ENCODE measurements at places on chromosomes 1 and 21. TPM values are rescaled to one million over a fixed set of nuclear protein-coding genes. Genes with fewer than 3 reads are reported as not detected.
A peak's percentile ranks its signal among the peaks of the same experiment; 100 is the strongest.

DNA sequence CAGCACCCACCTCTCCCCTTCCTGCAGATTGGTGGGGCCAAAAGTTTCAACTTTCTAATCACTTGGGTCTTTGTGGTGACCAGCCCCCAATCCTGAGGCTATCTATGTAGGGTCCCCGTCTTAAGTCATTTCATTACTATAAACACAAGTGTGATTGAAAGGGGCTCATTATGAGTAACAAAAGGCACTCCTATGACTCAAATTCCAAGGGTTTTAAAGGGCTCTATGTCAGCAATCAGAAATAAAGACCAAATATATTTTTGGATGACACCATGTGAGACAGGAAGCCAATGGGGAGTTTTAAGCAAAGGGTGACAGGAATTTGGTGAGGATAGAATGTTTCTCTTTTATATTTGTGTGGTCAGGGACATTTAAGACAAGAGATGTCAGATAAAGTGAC, 6.2 kb downstream of the ERO1B start:
- H3K4me1 ChIP-seq: peaks cover under 1% of the 10 kb centered on the region
- H3K36me3 ChIP-seq: no peaks in the 10 kb centered on the region
- no peak overlapping the region for H3K4me3 ChIP-seq
- no peak overlapping the region for H3K27ac ChIP-seq

GRCh38 chr1:20725189-20726117, 7.0 kb downstream of the SH2D5 start:
- H3K36me3 ChIP-seq: no peaks in the 10 kb centered on the region
- H3K4me1 ChIP-seq: no peaks in the 10 kb centered on the region
- H3K27ac ChIP-seq: no peak overlapping the region
- no peaks in the 10 kb centered on the region for H3K27me3 ChIP-seq

GRCh38 chr1:96660503-96660902, 61.1 kb upstream of the PTBP2 start:
- no peak overlapping the region for H3K27ac ChIP-seq
- no peaks in the 10 kb centered on the region for H3K4me1 ChIP-seq
- H3K4me3 ChIP-seq: no peak overlapping the region
- DNase-seq: no peak
- H3K27me3 ChIP-seq: no peaks in the 10 kb centered on the region

DNA sequence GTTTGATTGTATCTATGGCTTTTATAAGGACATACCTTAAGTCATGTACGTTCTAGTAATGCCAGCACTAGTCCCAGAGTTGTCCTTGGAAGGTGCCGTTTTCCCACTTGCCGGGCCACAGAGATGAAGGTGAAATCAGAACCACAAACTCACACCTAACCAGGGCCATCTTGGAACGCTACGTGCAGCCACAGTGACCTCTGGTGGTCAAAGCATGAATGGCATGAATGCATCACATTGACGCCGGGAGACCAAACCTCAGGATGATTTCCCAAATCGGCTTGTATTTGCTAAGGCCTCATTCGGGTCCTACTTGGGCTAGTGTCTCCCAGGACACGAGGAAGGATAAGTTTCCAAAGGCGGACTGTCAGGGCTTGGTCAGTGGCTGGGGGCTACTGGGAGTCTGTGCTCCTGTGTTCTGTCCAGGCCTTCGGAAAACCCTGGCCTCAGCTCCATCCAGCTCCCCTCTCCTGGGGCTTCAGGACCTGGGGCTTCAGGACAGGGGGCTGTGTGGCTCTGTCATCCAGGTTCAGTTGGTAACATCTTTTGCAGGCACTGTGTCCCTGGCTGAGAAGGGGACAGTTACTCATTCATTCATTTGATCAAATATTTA, 260.5 kb downstream of the PRDM2 start:
- H3K27me3 ChIP-seq: no peaks in the 10 kb centered on the region
- H3K27ac ChIP-seq: no peak overlapping the region
- H3K36me3 ChIP-seq: no peaks in the 10 kb centered on the region
- no peak overlapping the region for H3K4me3 ChIP-seq
- no peaks in the 10 kb centered on the region for H3K4me1 ChIP-seq

- no peak overlapping the region for H3K4me3 ChIP-seq
- H3K4me1 ChIP-seq: peaks cover 4% of the 10 kb centered on the region
- no peak for DNase-seq
- H3K27ac ChIP-seq: no peak overlapping the region
Observed at GRCh38 chr1:17109892-17110554, 9.2 kb downstream of the PADI2 start.

- H3K27ac ChIP-seq: no peak overlapping the region
- no peaks in the 10 kb centered on the region for H3K36me3 ChIP-seq
- H3K27me3 ChIP-seq: no peaks in the 10 kb centered on the region
- no peaks in the 10 kb centered on the region for H3K4me1 ChIP-seq
- no peak for DNase-seq
- no peak overlapping the region for H3K4me3 ChIP-seq
Observed at GRCh38 chr21:38709876-38710275, 95.9 kb upstream of the ETS2 start.

- H3K27me3 ChIP-seq: no peaks in the 10 kb centered on the region
- H3K4me1 ChIP-seq: peaks cover 17% of the 10 kb centered on the region
- DNase-seq: no peak
- H3K36me3 ChIP-seq: no peaks in the 10 kb centered on the region
- no peak overlapping the region for H3K27ac ChIP-seq
Observed at GRCh38 chr1:114270718-114271117, 117.0 kb upstream of the SYT6 start.

- peaks cover 5% of the 10 kb centered on the region for H3K4me1 ChIP-seq
- no peak for DNase-seq
- no peaks in the 10 kb centered on the region for H3K36me3 ChIP-seq
- H3K27ac ChIP-seq: no peak overlapping the region
Observed at GRCh38 chr1:50416150-50416527, 7.1 kb downstream of the DMRTA2 start.

- H3K27me3 ChIP-seq: no peaks in the 10 kb centered on the region
- peak overlapping the region; percentile 65 for H3K4me3 ChIP-seq
- H3K36me3 ChIP-seq: no peaks in the 10 kb centered on the region
- H3K27ac ChIP-seq: no peak overlapping the region
Observed at GRCh38 chr1:31064111-31064717, 1.3 kb downstream of the PUM1 start.

GRCh38 chr21:42453224-42453985, 42.6 kb downstream of the RSPH1 start:
- H3K27me3 ChIP-seq: no peaks in the 10 kb centered on the region
- no peak overlapping the region for H3K4me3 ChIP-seq
- no peak for DNase-seq
- no peaks in the 10 kb centered on the region for H3K36me3 ChIP-seq

DNA sequence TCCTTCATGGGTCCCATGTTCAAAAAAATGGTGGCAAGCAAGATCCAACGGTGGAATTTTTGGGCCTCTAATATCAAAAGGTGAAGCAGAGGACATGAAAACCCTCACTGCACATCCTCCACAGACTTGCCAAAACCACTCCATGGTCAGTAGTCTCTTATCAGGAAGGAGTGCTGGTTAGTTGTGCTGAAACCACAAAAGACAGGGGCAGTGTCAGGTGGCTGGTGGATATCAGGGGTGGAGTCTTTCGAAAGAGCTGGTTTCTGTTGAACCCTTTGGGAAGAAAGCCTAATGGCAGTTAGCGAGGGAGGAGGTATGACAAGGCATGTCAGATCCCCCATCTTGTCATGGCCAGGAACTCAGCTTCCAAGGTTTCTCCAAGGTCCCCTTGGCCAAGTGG, 395.9 kb upstream of the CAMK1G start:
- H3K27me3 ChIP-seq: no peaks in the 10 kb centered on the region
- no peaks in the 10 kb centered on the region for H3K36me3 ChIP-seq
- no peaks in the 10 kb centered on the region for H3K4me1 ChIP-seq
- no peak overlapping the region for H3K4me3 ChIP-seq

DNA sequence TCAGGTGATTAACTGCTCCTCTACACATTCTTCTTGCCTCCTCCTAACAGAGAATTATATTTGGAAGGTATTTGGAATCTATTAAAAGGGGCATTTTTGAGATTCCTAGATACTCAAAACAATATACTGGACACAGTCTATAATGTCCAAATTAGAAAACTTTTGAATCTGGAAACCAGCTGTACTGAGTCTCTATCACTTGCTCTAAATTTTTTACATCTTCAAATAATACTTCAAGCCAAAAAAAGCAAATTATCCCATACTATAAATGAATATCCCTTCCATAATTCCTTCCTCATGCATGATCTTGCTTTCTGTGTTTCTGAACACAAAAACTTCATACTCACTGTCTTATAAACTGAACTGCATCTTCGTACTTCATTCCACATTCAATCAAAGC, 28.5 kb downstream of the PTP4A2 start:
- H3K27me3 ChIP-seq: no peaks in the 10 kb centered on the region
- no peak for DNase-seq
- no peak overlapping the region for H3K27ac ChIP-seq

- no peak overlapping the region for H3K4me3 ChIP-seq
- H3K36me3 ChIP-seq: no peaks in the 10 kb centered on the region
- DNase-seq: no peak
Observed at GRCh38 chr1:76059451-76059850, 15.1 kb upstream of the ST6GALNAC3 start.

- DNase-seq: peak; percentile 14
- no peaks in the 10 kb centered on the region for H3K36me3 ChIP-seq
- no peaks in the 10 kb centered on the region for H3K27me3 ChIP-seq
- no peak overlapping the region for H3K4me3 ChIP-seq
Observed at GRCh38 chr1:207698822-207699483, 52.9 kb upstream of the CD46 start.

- peaks cover 3% of the 10 kb centered on the region for H3K4me1 ChIP-seq
- H3K4me3 ChIP-seq: peak overlapping the region; percentile 42
- H3K27me3 ChIP-seq: peaks cover 9% of the 10 kb centered on the region
Observed at GRCh38 chr1:1058921-1059493, 15.1 kb downstream of the RNF223 start.

DNA sequence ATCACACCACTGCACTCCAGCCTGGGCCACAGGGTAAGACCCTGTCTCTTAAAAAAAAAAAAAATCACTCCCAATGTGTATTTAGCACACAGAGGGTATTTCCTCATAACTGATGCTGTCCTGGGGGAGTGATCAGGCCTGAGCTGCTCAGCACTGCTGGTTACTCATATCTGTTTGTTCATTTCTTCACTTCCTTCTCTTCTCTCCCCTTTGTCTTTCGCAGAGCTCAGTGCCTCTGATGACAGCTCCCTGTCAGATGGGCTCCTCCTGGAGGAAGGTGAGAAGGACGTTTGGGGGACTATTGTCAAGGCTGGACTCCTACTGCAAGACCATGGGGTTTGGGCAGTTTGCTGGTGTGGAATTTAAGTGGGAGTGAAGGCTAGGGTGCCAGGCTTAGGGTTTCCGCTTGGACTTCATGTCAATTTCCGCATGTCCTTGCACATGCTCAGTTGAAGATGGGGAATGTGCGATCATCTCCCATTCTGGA, 13.0 kb downstream of the INAVA start:
- no peaks in the 10 kb centered on the region for H3K36me3 ChIP-seq
- H3K4me1 ChIP-seq: no peaks in the 10 kb centered on the region
- H3K27me3 ChIP-seq: no peaks in the 10 kb centered on the region
- H3K27ac ChIP-seq: no peak overlapping the region
- no peak for DNase-seq

DNA sequence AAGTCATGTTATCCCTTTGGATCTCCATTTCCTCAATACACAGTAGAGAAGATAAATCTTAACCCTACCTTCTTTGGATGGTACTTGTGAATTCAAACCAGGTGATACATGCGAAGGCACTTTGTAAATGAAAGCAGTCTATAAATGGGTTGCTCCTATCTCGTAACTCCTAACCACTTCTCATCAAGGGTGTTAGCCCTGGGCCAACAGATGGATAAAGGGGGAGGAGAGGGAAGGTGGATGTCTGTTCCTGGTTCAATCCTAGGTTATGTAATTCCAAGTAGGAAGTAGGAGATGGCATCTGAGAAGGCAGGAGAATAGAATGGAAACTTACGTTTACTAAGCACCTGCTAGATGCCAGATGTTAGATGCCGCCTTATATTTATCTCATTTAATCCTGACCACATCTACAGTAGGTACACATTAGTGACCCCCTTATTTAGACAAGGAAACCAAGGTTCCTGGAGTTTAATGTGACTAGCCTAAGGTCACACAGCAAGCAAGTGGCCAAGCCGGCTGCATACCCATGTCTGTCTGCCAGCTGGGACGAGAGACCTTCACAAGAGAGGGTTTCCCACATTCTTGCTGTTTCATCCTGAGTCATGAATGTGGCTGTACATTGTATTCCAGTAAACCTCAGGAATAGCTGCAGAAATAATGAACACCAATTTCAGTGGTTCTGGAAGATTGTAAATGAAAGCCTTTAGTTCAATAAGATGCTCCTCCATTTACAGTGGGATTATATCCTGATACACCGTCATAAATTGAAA, 47.7 kb downstream of the ELAVL4 start:
- no peaks in the 10 kb centered on the region for H3K27me3 ChIP-seq
- no peaks in the 10 kb centered on the region for H3K4me1 ChIP-seq
- no peak for DNase-seq
- no peak overlapping the region for H3K27ac ChIP-seq
- no peaks in the 10 kb centered on the region for H3K36me3 ChIP-seq

SPRR2G gene
- not detected for total RNA-seq

RAD54L gene
- 0.97 TPM for total RNA-seq

TMEM125 gene
- total RNA-seq: 1.3 TPM

PIK3R3 gene
- total RNA-seq: 13.6 TPM

LPAR3 gene
- 1.7 TPM for total RNA-seq

OMA1 gene
- 41.2 TPM for total RNA-seq

TNFSF4 gene
- total RNA-seq: 1.8 TPM

MROH9 gene
- 0.08 TPM for total RNA-seq

OVAAL gene
- total RNA-seq: not detected

GREM2 gene
- 4.5 TPM for total RNA-seq

Measured in ovary (tissue), 10 donors.